ENCODE measurements at places on chromosomes 12 and 14.

DNA sequence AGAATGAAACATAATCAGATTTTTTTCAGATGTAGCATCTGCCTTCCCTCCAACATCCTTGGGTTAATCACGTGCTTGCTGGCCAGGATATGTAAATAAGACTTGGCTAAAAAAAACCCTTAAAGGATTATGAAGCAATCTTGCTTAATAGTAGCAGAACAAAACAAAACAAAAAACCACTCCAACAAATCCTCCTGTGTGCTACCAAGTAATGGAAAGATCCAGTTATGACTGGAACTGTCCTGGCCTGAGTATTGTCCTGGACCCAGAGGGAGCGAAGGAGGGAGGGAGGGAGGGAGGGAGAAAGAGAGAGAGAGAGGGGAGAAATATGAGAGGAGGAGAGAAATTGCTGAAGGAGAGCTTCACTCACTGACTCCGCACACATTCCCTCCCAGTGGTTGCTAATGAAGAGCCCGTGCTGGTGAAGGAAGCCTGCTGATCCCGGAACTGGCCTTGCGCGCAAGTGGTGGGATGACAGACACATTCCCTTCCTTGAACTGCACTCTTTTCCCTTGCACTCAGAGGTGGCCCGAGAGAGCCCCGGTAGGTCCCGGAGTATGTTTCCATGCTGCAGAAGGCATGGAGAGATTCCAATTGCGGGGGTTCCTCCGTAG lies 57.2 kb downstream of the HMGA2 start:
- DNase-seq, result peak; percentile 70

- DNase-seq, result peak; percentile 67
Observed at GRCh38 chr12:59113831-59114615, 193.7 kb upstream of the LRIG3 start.

- no peak for DNase-seq
Observed at GRCh38 chr14:93655078-93655750, 133.1 kb downstream of the PRIMA1 start.

- DNase-seq, result no peak
Observed at GRCh38 chr12:28543021-28543890, 353.0 kb downstream of the CCDC91 start.

- no peak for DNase-seq
Observed at GRCh38 chr12:30806989-30807694, 52.4 kb upstream of the CAPRIN2 start.

- no peak for DNase-seq
Observed at GRCh38 chr12:19457561-19457960, 18.3 kb downstream of the AEBP2 start.

DNA sequence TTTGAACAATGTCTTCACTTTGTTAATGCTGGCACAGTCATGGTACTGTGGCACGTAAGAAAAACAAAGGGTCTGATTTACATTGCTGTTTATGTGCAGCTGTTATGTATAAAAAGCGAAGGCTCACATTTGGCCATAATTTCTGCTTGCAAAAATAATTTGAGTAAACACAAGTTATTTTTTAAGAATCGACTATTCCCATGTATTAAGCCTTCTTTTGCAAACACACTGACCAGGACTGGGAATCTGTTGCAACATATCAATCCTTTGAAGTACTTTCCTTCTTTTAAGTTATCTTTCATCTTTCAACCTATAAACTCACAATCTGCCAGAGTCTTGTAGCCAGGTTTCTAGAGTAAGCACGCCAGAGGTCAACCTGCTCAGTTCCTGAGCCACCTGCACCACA lies 145.4 kb upstream of the BMP4 start:
- no peak for DNase-seq

DNA sequence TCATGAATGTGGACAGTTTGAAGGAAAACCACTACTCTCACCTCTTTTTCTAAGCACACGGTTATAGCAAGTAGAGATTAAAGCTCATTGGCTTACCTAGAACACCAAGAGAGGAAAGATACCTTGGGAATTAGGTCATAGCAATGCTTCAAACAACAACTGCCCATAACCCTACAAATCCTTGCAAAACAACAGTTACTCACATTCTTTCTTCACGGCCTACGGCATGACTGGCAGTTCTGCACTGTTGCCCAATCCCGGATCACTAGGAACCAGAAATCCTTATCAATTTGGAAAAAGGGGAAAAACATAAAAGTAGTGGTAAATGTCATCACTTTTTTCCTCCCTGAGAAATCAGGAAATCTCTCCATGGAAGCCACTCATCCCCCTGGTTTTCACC lies 9.6 kb upstream of the ISM2 start:
- DNase-seq, result no peak

GRCh38 chr12:58367041-58367440 lies 425.7 kb downstream of the ATP23 start:
- no peak for DNase-seq

DNA sequence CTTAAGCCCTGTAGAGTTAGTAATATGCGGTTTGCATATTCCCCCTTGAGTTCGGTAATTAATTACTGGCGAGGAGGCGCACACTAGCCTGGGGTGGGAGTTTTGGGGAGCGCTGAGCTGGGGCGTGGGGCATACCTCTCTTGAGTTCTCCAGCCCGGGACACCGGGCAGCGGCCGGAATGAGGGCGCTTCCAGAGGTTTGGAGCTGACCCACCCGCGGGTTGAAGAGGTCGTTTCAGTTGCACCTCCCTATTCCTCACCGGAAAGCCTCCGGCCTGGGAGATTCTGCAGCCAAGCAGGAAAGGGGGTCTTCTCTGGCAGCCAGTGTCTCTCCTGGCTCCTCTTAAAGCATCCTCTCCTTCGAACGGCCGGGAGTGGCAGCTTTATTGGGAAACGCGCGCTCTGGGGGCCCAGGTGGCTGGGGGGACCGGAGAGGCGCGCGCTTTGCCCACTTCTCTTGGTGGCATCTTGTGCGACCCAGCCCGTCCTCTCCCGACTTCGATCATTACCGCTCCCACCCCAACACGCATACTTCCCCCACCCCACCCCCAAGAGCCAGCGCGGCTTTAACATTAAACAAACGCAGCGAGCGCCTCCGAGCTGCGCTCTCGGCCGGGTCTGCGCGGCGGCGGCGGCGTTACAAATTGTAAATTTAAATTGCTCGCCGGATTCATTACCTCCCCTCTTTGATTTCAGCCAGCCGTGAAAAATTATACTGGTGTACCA lies 3.9 kb upstream of the LHX5 start:
- no peak for DNase-seq

DNA sequence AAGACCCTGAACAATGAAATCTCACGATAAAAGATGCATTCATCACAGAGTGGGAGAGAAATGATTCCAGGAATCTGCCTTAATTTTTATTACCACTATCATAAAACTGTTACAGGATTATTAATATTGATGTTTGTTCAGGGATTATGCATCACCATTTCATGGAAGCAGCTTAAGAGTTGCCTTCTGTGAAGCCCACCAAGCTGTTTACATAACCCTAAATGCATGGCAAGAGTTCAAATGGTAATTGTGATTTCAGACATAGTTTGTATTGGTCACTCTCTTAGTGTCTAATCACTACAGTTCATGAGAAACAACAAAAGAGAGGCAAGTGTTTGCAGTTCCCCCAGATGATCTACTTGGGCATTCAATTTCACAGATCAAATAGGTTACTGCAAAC lies 527.7 kb downstream of the RPS29 start:
- DNase-seq, result no peak

DNA sequence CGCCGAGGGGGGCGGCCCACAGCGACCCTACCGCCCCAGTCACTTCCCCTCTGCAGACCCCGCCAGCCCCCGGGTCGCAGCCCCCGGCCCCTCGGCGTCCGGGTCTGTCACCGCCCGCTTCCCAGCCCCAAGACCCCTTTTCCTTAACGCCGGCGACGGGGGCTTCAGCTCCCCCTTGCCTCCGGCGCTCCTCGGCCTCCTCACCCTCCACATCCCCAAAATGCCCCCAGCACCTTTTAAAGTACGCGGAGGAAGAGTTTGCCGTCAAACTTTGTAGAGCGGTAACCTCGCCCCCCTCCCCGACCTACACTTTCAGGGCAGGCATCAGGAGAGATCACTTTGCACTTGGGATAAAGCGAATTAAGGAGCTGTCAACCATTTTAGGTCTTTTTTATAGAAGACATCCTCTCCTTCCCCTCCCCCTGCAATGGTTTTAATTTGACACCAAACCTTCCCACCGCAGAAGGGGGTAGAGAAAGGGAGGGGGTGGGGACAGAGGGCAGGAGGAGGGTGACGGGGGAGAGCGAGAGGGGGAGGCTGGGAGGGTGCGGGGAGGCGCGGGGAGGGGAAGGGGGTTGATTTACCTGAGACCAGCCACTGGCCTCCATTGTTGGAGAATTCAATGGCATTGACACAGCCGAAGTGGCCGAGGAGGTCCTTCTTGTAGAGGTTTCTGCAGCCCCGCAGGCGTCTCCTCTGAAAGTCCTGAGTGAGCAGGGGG lies 578 bp downstream of the DCAF5 start:
- DNase-seq, result no peak

DNA sequence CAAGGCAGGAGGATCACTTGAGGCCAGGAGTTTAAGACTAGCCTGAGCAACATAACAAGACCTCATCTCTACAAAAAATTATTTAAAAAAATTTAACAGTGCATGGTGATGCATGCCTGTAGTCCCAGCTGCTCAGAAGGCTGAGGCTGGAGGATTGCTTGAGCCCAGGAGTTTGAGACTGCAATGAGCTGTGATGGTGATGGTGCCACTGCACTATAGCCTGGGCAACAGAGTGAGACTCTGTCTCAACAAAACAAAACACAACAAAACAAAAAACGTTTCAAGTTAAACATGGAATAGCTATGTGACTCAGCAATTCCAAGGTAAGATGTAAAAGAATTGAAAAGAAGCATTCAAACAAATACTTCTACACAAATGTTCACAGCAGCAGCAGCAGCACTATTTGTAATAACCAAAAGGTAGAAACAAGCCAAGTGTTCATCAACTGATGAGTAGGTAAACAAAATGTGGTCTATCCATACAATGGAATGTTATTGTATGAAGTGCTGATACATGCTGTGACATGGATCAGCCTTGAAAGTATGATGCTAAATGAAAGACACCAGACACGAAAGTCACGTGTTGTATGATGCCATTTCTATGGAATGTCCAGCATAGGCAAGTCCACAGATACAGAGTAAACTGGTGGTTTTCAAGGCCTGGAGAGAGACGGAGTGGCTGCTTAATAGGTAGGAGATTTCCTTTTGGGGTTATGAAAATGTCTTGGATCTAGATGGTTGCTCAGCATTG lies 31.4 kb downstream of the CFAP251 start:
- DNase-seq, result no peak

- no peak for DNase-seq
Observed at GRCh38 chr14:51867741-51868140, 7.3 kb downstream of the GNG2 start.

All from tibial artery (tissue), 4 donors.